H7 (cell line): ENCODE measurements at places on chromosomes 11 and 22.

GRCh38 chr22:31282748-31283468, 9.4 kb downstream of the PIK3IP1 start:
- DNase-seq, result no peak

GRCh38 chr11:23684701-23685100, 812.2 kb upstream of the LUZP2 start:
- no peak for DNase-seq

DNA sequence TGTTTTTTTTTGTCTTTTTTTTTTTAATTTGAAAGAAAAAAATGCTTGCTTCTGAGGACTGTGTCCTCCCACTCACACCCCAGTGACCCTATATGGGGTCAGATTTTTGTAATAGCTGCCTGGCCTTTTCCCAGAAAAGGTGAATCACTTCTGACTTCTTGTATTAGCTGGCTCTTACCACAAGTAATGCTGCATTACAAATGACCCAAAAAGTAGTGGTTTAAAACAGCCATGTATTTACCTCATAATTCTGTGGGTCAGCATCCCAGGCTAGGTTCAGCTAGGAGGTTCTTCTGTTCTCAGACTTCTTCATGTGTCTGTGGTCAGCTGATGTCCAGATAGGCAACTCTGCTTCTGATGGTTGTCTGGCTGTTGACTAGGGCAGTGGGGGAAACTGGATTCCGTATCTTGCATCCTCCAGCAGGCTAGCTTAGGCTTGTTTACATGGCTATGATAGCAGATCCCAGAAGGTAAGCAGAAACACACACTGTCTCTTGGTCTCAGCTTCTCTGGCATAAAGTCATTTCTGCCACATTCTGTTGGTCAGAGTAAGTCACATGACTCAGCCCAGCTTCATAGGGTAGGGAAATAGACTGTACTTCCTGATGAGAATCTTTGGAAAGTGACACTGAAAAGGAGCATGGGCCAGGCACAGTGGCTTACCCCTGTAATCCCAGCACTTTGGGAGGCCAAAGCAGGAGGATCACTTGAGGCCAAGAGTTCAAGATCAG, 19.5 kb downstream of the LHFPL7 start:
- no peak for DNase-seq

- peak; percentile 28 for DNase-seq
These were observed 18.1 kb downstream of the GLB1L2 start for GRCh38 chr11:134349802-134350355.

DNA sequence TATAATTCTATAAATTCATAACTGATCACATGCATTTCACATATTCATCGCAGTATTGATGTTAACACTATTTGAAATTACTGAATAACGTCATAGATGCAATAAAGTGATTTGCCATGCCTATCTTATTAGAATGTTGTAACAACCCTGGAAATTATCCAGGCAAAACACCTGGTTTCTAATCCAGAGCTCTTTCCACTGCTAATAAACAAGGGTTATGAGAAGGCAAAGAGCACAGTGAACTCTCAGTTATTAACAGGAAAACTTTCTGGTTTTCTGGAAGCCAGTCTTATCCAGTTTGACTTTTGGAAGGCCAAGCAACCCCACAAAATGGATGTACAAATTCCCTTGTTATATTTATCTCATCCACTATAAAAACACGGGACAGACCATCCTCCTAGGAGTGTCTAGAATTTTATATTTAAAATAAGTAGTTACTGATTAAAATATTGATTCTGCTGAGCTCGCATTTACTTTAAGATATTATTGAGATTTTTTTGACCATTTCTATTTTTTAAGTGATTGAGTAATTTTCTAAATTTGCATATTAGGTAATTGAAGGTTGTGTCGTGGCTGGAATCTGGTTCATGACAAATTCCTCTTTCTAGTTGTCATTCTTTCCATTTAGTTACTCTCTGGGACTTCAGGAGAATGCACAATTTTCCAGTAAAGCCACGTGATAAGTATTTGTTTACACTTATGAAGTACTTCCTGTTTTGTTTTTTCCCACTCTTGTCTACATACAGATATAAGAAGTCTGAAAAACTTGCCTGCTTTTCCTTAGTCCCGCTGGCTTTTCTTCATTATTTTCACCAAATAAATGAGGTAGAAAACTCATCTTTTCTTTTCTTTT, 47.9 kb downstream of the DCUN1D5 start:
- no peak for DNase-seq

DNA sequence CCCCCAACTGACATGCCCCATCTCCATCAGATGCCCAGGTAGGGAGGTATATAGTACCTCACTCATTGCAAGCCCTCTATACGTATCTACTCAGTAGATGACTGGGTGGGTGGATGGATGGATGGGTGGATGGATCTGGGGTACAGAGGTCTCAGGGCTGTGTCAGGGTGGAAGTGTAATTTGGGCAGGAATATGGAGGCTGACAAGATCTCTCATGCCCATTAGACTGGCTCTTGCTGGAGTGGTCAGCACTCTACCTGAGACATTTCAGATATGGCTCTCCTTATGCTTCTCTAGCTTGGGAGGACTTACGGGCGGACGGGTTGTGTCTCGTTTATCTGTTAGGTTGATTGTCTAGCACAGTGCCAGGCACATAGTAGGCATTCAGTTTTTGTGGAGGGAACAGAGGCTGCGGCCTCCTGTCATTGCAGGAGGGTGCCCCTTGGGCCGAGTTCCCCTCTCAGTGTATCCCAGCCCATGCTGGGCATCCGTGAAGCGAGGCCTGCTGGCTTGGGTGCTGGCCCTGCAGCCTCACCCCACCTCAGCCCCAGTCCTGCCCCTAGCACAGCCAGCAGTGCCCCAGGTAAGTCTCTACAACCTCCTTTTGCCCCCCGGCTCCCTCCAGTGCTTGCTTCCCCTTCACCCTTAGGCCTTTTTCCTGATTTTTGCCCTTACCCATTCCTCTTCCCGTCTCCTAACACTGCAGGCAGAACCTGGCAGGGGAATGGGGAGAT, 13.7 kb downstream of the ROBO3 start:
- peak; percentile 22 for DNase-seq

- DNase-seq, result no peak
These were observed 104.7 kb upstream of the RRM1 start for GRCh38 chr11:3989921-3990290.

DNA sequence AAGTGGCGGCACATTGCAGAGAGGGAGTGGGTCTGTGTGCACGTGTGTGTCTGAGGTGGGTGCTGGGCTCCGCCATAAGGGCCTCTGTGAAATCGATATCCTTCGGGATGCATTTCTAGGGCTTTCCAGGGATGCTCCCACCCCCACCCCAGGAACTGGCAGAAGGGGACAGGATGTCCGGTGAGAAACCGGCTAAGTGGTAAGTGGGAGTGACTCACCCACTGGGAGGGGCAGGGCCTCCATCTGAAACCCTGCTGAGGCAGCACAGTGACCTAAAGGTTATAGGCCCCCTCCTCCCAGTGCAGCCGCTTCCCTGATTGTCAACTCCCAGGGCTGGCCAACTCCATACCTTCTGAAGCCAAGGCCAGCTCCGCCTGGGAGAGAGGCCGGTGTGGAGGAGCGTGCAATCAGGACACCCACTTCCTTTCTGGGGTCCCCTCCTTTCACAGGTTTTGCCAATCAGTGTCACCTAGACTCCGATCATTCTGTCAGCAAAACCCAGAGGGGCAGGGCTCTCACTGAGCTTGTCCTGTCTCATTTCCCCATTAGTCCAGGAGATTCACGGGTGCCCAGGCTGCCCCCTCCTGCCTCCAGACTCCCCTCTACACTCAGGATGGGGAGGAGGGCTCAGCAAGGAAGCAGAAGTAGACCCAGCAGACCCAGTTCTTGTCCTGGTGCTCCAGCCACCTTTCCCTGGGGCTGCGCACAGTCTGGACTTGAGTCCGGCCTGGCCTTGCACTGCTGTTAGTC, 44.5 kb downstream of the NECTIN1 start:
- DNase-seq, result no peak

- DNase-seq, result no peak
These were observed 6.5 kb upstream of the ST3GAL4 start for GRCh38 chr11:126348806-126349582.

- no peak for DNase-seq
These were observed 42.4 kb upstream of the TSKU start for GRCh38 chr11:76740772-76741171.

GRCh38 chr11:32006799-32007388, 84.0 kb upstream of the RCN1 start:
- DNase-seq, result peak; percentile 69

GRCh38 chr22:21698430-21699329, 32.9 kb downstream of the PPIL2 start:
- DNase-seq, result peak; percentile 74

DNA sequence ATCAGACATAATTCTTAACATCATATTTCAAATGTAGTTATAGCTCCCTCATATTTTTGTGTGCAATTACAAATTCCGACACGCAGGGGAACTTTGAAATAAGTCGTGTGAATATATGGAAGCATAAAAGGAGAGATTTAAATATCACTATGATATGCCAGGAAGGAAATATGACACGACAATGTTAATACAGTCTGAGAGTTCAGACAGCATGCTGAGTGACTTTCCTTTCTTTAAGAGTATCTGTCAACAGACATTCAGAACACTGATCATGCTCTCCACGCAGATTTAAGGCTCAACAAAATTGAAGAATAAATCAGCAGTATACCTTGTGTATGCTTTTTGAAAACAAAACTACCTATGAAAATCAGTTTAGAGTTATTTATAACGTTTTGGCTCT, 232.6 kb upstream of the CARD18 start:
- DNase-seq, result no peak

- DNase-seq, result no peak
These were observed 26.6 kb downstream of the PRDM11 start for GRCh38 chr11:45173064-45173463.

DNA sequence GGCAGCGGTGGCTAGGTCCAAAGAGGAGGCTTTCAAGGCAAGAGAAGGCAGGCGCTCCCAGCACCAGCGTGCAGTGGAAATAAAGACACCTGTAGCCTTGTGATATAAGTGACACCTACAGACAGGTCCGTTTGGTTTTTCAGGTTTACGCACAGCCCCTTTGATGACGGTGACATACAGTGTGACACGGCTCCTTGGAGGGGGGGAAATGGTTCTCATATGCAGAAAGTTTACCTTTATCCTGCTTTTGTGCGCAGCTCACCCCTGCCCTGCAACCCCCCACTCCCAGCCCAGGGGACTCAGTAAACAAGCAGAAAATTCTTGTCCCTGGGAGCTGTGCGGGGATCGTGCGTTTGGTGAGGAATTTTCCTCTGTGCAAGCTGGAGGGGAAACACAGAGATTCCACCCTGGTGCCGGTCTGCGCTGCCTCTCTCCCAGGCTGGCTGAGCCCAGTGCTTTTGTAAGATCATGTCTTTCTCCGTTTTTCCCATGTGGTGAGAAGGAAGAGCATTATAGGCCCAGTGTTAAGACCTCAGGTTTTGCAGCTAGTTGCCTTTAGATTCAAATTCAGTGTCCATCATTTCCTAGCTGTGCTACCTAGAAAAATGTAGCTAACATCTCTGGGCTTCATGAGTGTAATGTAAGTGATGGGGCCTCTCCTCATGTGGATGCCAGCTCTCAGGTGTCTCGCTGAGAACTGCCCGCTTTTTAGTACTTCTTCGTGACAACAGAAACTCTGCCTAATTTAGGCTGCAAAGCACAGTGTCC, at the start of gene ELF5:
ELF5 (minus strand) TSS at position 113 of the 768 bp plus-strand sequence. CDS start 8,045 bp downstream, outside the sequence.
- no peak for DNase-seq

- no peak for DNase-seq
These were observed 3.3 kb upstream of the ARHGAP20 start for GRCh38 chr11:110715541-110715940.

DNA sequence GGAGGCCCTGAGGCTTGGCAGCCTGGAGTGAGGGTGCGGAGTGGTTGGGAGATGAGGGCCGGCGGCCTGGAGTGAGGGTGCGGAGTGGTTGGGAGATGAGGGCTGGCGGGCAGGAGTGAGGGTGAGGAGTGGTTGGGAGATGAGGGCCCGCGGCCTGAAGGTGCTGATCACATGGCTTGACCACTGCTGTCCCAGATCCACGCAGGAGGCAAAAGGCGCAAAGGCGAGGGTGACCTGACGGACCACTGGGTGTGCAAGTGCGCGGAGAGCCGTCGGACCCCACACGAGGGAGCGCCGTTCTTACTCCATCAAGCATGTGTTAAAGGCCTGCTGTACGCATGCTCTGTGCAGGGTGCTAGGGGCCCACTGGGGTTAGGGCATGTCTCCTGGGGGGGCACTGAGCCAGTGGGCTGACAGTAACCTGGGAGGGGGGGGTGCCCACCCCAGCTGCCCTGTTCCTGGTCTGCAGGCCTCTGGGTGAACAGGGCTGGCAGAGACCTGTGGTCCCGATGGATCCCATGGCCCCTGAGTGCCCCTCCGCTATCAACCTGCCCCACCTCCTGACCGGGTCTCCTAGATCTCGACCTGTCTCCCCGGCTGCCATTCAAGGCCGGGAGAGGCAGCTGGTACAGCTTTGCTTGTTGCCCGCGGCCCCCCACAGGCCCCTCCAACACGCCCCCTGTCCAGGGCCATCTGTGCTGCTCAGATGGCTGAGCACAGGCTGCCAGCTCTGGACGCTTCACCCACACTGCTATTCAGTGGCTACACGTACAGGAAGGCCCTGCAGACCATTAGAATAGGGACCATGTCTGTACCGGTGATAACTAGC, 21.1 kb downstream of the MRGPRD start:
- peak; percentile 46 for DNase-seq

GRCh38 chr11:116485425-116485824, 287.4 kb downstream of the BUD13 start:
- no peak for DNase-seq

- DNase-seq, result no peak
These were observed 3.1 kb downstream of the BCO2 start for GRCh38 chr11:112178428-112178827.

DNA sequence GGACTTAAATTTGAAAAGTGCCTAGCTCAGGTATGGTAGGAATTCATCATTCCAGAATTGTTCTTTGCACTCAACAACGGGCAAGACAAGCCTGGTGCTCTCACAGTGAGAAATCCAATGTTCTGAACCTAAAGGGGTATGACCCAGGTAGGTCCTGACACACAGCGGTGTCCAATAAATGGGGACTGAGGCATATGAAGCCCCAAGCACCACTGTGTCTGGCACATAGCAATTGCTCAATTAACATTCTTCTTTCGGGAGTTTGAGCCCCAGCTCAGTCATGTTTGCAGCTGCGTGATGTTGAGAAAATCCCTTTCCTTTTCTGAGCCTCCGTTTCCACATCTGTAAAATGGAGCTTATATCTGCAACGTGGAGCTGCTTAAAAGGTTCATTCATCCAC, 535.8 kb downstream of the MIAT start:
- no peak for DNase-seq

DNA sequence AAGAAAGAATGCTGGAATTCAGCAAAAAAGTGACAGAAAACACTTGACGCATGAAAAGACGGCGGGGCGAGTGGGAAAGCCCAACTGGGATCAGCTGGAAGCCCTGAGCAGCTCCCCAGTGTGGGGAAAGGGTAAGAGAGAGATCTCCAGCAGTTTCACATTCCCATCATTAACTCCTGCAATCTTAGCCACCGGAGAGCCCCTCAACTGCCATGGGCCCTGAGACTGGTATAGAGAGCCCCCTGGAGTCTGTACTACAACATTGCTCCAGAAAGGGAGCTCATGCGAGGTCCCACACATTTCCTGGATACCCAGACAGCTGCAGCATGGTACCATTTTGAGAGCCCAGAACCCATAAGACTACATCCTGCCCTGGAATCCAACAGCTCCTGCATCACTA, 31.1 kb downstream of the MRGPRX4 start:
- peak; percentile 84 for DNase-seq

GRCh38 chr11:116792869-116793771, 1.4 kb upstream of the APOA5 start:
- no peak for DNase-seq
